ENCODE measurements at places on chromosomes 16 and 17.

GRCh38 chr16:62805221-62805857, 769.1 kb upstream of the CDH8 start:
- peaks cover 3% of the 10 kb centered on the region for H3K27me3 ChIP-seq
- no peak overlapping the region for H3K27ac ChIP-seq
- DNase-seq: no peak
- H3K4me3 ChIP-seq: no peak overlapping the region
- H3K36me3 ChIP-seq: no peaks in the 10 kb centered on the region

DNA sequence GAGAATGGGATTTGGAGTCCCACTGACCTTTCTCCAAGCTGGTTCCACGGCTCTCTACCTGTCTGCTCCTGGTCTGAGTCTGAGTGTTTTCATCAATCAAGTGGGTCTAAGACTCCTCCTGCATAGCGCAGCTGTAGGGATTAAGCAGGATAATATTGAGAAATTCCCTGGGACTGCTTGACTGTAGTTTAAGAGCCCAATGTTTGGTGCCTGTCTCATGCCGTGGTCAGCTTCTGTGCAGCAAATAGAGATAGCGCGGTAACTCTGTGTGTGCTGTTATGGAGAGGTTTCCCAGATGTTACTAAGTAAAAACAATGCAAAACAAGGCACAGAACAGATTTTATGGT, 21.4 kb downstream of the RPTOR start:
- no peaks in the 10 kb centered on the region for H3K4me1 ChIP-seq
- DNase-seq: no peak
- peaks cover 3% of the 10 kb centered on the region for H3K36me3 ChIP-seq
- no peak overlapping the region for H3K27ac ChIP-seq
- no peak overlapping the region for H3K4me3 ChIP-seq

DNA sequence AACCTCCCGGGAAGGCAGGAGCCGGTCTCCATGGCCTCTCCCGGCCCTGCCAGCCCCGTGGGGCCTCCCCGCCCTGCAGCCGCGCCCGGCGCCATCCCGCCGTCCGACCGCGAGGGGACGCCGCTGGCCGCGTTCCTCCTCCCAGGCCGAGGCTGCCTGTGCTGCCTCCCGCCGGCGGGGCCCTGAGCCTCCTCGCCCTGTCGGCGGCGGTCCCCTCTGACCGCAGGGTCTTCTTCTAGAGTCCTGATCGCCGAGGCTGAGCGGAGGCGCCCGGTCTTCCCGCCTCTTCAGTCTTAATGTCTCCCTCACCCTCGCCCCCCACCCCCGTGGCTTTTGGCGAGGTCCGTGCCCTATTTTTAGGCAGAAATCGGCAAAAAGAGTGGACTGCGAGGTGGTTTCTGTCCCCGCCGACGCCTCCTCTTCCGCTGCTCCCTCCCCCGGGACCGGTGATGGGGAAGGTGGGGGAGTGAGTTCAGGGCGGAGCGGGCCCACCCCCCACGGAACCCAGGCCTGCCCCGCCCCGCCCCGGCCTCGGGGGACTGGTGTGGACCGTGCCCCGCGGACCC, 794 bp upstream of the CPNE7 start:
- H3K36me3 ChIP-seq: no peaks in the 10 kb centered on the region
- H3K27me3 ChIP-seq: peaks cover 12% of the 10 kb centered on the region
- no peak overlapping the region for H3K27ac ChIP-seq
- no peak overlapping the region for H3K4me3 ChIP-seq
- DNase-seq: peak; percentile 93

GRCh38 chr16:71214746-71215381, 15.7 kb downstream of the HYDIN start:
- H3K4me1 ChIP-seq: peaks cover 6% of the 10 kb centered on the region
- no peak for DNase-seq
- H3K36me3 ChIP-seq: peaks cover 3% of the 10 kb centered on the region
- H3K27ac ChIP-seq: no peak overlapping the region
- H3K27me3 ChIP-seq: no peaks in the 10 kb centered on the region
- no peak overlapping the region for H3K4me3 ChIP-seq

GRCh38 chr17:57649731-57650484, 95.2 kb downstream of the CCDC182 start:
- H3K27me3 ChIP-seq: no peaks in the 10 kb centered on the region
- H3K27ac ChIP-seq: no peak overlapping the region
- no peak overlapping the region for H3K4me3 ChIP-seq
- peaks cover 10% of the 10 kb centered on the region for H3K4me1 ChIP-seq
- DNase-seq: no peak

- H3K36me3 ChIP-seq: peaks cover 7% of the 10 kb centered on the region
- H3K4me1 ChIP-seq: peaks cover 40% of the 10 kb centered on the region
- peaks cover 10% of the 10 kb centered on the region for H3K27me3 ChIP-seq
- no peak overlapping the region for H3K4me3 ChIP-seq
These were observed 10.8 kb upstream of the RIPOR1 start for GRCh38 chr16:67517661-67518423.

DNA sequence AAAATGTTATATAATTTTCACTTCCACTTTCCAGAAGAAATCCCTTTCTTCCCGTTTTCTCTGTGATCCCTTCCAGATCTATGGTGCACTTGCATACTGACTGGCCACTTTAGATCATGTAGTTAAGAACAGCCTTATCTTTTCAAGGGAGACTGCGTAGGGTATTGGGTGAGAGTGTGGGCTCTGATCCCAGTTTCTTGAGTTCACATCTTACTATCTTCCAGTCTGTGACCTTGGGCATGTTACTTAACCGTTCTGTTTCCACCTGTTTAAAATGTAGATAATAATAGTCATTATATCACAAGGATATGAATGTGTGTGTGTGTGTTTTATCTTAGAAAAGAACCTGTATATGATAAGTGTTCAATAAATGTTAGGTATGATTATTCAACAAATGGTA, 83.7 kb downstream of the TANGO6 start:
- H3K4me1 ChIP-seq: no peaks in the 10 kb centered on the region
- H3K27me3 ChIP-seq: no peaks in the 10 kb centered on the region
- no peak overlapping the region for H3K27ac ChIP-seq
- H3K36me3 ChIP-seq: peaks cover 8% of the 10 kb centered on the region
- H3K4me3 ChIP-seq: no peak overlapping the region
- no peak for DNase-seq

DNA sequence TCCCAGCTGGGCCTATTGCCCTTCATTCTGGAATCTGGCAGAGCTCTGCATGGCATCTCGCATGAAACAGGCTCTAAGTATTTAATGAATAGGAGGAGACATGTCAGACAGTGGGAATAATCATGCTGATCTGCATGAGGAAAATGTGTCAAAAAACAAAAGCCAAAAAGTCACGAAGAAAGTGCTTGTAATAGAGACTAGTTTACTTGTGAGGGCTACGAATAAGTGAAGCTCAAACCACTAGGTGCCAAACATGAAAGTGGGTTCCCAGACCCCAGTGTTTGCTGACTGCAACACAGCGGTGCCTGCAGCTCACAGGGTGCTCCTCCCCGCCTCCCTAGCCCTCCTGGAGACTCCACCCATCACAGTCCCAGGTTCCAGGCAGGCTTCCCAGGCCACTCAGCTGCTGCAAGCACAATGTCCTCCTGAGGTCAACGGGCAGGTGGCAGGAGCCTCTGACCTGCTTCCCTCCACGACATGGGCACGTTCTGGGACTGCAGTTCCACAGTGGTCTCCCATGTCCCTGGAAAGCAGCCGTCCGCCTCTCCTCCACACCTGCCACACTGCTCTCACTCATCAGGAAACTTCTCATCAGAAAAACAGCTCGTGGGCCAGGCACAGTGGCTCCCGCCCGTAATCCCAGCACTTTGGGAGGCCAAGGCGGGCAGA, 96.5 kb downstream of the ANKRD11 start:
- H3K27ac ChIP-seq: peak overlapping the region; percentile 87
- peaks cover 8% of the 10 kb centered on the region for H3K27me3 ChIP-seq
- peaks cover 10% of the 10 kb centered on the region for H3K36me3 ChIP-seq
- H3K4me1 ChIP-seq: peaks cover 56% of the 10 kb centered on the region

DNA sequence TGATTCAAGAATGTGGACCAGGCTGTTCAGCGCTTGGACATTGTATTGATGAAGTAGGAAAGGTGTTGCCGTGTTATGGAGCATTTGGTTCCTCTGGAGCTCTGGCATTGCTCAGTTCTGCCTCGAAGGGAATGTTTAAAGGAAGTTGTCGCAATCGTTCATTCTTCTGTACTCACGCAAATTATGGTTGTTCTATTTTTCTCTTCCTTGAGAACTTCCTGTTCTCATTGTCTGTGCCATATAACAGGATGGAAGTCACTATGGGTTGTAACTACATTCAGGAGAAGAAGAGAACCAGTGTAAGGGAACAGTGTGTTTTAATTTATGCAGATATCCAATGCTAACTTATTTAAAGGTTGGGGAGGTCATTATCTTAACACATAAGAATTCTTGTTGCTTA, 13.0 kb downstream of the PCTP start:
- peak overlapping the region; percentile 86 for H3K27ac ChIP-seq
- H3K27me3 ChIP-seq: peaks cover 5% of the 10 kb centered on the region
- peaks cover 41% of the 10 kb centered on the region for H3K4me1 ChIP-seq
- no peak for DNase-seq

DNA sequence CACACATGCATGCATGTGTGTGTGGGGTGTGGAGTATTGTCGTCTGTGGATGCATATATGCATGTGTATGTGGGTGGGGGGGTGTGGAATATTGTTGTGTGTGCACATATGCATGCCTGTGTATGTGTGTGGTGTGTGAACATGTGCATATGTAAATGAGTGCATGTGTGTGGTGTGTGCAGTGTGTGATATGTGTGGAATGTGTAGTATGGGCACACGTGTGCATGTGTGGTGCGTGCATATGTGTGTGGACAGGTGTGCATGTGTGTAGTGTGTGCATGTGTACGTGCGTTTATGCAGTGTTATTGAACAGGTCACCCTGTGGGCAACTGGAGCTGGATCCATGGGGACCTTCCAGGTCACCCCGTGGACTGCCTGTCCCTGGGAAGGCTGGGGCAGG, 18.7 kb downstream of the RBFOX3 start:
- no peak overlapping the region for H3K4me3 ChIP-seq
- no peak for DNase-seq
- no peak overlapping the region for H3K27ac ChIP-seq
- H3K36me3 ChIP-seq: no peaks in the 10 kb centered on the region
- H3K27me3 ChIP-seq: peaks cover 6% of the 10 kb centered on the region
- H3K4me1 ChIP-seq: no peaks in the 10 kb centered on the region

DNA sequence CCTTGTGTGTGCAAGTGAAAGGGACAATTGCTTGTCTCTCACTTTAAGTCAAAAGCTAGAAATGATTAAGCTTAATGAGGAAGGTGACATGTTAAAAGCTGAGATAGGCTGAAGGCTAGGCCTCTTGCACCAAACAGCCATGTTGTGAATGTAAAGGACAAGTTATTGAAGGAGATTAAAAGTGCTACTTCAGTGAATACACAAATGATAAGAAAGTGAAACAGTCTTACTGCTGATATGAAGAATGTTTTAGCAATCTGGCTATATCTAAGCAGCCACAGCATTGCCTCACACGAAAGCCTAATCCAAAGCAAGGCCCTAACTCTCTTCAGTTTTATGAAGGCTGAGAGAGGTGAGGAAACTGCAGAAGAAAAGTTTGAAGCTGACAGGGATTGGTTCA, 71.0 kb downstream of the CDRT15 start:
- peaks cover 20% of the 10 kb centered on the region for H3K36me3 ChIP-seq
- DNase-seq: no peak
- H3K4me3 ChIP-seq: no peak overlapping the region

DNA sequence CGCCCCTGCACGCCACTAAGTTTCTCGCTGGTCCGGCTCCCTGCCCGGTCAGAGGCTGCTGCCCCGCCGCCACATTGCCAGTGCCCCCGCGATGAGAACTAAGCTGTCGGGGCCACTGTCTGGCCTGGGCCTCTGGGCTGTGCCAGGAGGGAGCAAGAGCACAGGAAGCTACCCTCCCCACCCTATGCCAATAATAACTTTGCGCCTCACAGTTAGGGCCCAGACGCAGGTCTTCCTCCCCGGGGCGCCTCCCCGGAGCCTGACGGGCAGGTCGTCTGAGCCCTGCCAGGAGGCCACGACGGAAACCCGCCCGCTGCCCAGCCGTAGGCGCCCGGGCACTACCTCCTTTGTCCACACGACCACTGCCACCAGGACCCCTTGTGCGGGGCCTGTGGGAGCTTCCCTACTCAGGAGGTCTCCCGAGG, 1.5 kb downstream of the ZFPM1 start:
- peaks cover 7% of the 10 kb centered on the region for H3K4me1 ChIP-seq
- peak overlapping the region; percentile 97 for H3K4me3 ChIP-seq
- H3K27me3 ChIP-seq: peaks cover 3% of the 10 kb centered on the region
- H3K36me3 ChIP-seq: no peaks in the 10 kb centered on the region
- no peak overlapping the region for H3K27ac ChIP-seq
- DNase-seq: peak; percentile 25

GRCh38 chr17:11779892-11780291, 181.6 kb downstream of the DNAH9 start:
- DNase-seq: no peak
- H3K27ac ChIP-seq: no peak overlapping the region
- peaks cover 8% of the 10 kb centered on the region for H3K27me3 ChIP-seq

DNA sequence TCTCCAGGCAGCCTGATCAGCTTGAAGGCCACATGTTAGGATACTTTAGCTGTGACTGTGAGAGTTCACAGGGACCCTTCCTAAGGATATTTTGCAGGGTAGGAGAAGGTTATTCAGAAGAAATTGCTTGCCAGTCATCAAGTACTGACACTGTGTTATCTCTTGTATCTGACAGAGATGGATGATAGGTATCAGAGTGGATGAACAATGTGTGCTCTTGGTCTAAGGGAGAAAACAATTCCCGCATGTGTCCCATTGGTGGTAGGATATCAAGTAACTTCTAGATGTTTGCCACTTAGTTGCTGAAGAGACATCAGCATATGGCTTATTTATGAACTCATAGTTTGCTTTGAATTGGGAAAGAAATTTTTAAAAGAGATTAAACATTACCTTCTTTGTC, 219.3 kb downstream of the SPECC1 start:
- H3K27ac ChIP-seq: no peak overlapping the region
- DNase-seq: no peak
- no peaks in the 10 kb centered on the region for H3K36me3 ChIP-seq

GRCh38 chr17:72394531-72394930, 273.7 kb downstream of the SOX9 start:
- no peak for DNase-seq
- H3K36me3 ChIP-seq: no peaks in the 10 kb centered on the region
- H3K4me3 ChIP-seq: no peak overlapping the region
- H3K27me3 ChIP-seq: no peaks in the 10 kb centered on the region

GRCh38 chr17:50785946-50786570, 18.7 kb upstream of the ANKRD40CL start:
- H3K4me3 ChIP-seq: no peak overlapping the region
- H3K27me3 ChIP-seq: peaks cover 13% of the 10 kb centered on the region
- H3K27ac ChIP-seq: no peak overlapping the region
- peaks cover 4% of the 10 kb centered on the region for H3K36me3 ChIP-seq
- H3K4me1 ChIP-seq: peaks cover 8% of the 10 kb centered on the region

GRCh38 chr17:82188001-82188961, 24.4 kb downstream of the CCDC57 start:
- no peaks in the 10 kb centered on the region for H3K27me3 ChIP-seq
- peaks cover 5% of the 10 kb centered on the region for H3K4me1 ChIP-seq
- H3K4me3 ChIP-seq: no peak overlapping the region
- H3K36me3 ChIP-seq: peaks cover 17% of the 10 kb centered on the region

- H3K4me3 ChIP-seq: no peak overlapping the region
- no peaks in the 10 kb centered on the region for H3K36me3 ChIP-seq
- peaks cover 8% of the 10 kb centered on the region for H3K27me3 ChIP-seq
- H3K4me1 ChIP-seq: peaks cover 3% of the 10 kb centered on the region
These were observed 201.2 kb upstream of the CACNG3 start for GRCh38 chr16:24054741-24055491.

- H3K36me3 ChIP-seq: no peaks in the 10 kb centered on the region
- no peak overlapping the region for H3K4me3 ChIP-seq
- no peak for DNase-seq
- no peaks in the 10 kb centered on the region for H3K4me1 ChIP-seq
- no peak overlapping the region for H3K27ac ChIP-seq
- no peaks in the 10 kb centered on the region for H3K27me3 ChIP-seq
These were observed 130.0 kb upstream of the HS3ST2 start for GRCh38 chr16:22683730-22684573.

- peaks cover 21% of the 10 kb centered on the region for H3K4me1 ChIP-seq
- no peak for DNase-seq
- peaks cover 9% of the 10 kb centered on the region for H3K27me3 ChIP-seq
- no peak overlapping the region for H3K4me3 ChIP-seq
These were observed 11.5 kb downstream of the SLC35B1 start for GRCh38 chr17:49696233-49696761.

All from endothelial cell (in vitro differentiated cells).